Activated CD4-positive, alpha-beta memory T cell treated with anti-CD3 and anti-CD28 coated beads for 36 hours (primary cell): ENCODE measurements at places on chromosomes 16 and 17. TPM values are rescaled to one million over a fixed set of nuclear protein-coding genes. Genes with fewer than 3 reads are reported as not detected.

- DNase-seq, result no peak
Measured at GRCh38 chr17:48071654-48072053, 23.5 kb downstream of the NFE2L1 start.

GRCh38 chr16:61836804-61837393, 199.3 kb downstream of the CDH8 start:
- no peak for DNase-seq

- DNase-seq, result no peak
Measured at GRCh38 chr17:71458322-71458721, 662.5 kb upstream of the SOX9 start.

DNA sequence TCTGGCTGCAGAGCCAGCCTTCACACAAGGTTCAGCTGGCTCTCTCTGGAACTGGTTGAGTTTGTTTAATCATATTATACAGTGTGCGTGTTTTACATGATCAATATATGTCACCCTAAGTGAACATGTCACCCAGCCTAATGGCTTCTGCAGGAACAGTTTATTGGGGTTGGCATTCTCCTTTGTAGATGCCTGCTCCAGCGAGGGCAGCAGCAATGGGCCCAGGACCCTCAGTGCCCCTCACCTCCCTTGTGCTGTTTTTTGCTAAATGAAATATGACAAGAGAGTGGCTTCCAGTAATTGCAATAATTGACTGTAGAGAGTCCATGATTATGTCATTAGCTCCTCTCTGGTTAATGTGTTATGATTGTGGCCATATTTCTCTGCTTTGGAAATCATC, 387.2 kb downstream of the TMEM114 start:
- no peak for DNase-seq

DNA sequence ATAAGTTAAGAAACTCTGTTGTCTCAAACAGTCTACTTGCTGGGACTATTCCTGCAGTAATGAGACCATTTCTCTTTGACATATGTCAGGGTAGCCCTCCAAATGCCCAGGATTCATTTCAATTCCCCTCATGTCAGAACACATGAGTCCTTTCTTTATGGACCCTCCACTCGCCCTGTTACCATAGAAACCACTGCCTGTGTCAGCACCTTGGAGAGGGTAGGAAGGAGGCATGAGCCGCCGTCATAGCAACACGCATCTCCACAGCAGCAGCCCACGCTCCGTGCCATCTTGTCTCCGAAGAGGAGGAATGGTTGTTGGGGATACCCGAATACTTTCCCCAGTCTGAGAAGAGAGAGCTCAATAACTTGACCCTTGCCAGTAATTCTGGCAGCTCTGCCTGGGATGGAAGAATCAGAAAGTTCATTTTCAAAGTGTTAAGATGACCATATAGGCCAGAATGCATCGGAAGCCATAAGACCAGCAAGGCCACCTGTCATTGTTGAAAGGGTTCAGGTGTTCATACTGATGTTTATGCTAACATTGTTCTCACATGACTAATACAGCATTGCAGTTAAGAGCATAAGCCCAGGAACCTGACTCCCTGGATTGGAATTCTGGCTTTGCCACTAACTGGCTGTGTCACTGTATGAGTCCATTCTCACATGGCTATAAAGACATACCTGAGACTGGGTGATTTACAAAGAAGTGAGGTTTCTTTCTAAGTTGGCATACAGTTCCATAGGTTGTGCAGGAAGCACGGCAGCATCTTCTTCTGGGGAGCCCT, 141.3 kb downstream of the ABCC12 start:
- DNase-seq, result no peak

GRCh38 chr16:61926766-61927165, 109.5 kb downstream of the CDH8 start:
- no peak for DNase-seq

GRCh38 chr16:73433731-73434307, 385.9 kb upstream of the ZFHX3 start:
- DNase-seq, result no peak

DNA sequence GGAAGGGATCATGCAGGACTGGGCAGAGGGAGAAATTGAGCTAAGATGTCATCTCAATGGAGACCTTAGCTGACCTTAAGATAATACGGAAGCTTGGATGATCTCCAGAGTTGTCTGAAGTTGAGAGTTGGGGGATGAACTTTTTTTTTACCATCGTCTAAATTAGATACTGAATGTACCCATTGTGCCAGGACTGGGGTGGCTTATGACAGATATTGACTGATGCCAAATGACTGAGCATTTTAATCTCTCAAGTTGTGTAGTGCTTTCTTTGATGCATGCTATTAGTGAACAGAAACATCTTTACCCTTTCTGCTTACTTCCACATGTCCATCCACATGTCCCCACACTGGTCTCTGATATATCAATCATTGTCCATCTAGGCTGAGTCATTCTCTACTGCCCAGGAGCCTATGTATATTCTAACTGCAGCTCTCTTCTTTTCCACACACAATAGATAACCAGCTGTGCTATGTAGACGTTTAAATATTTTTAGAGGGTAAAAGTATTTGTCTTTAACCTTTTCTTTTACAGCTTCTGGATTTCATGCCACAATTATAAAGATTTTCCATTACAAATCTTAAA, 60.2 kb upstream of the ZKSCAN2 start:
- DNase-seq, result no peak

- DNase-seq, result no peak
Measured at GRCh38 chr16:82360024-82360783, 190.2 kb upstream of the MPHOSPH6 start.

DNA sequence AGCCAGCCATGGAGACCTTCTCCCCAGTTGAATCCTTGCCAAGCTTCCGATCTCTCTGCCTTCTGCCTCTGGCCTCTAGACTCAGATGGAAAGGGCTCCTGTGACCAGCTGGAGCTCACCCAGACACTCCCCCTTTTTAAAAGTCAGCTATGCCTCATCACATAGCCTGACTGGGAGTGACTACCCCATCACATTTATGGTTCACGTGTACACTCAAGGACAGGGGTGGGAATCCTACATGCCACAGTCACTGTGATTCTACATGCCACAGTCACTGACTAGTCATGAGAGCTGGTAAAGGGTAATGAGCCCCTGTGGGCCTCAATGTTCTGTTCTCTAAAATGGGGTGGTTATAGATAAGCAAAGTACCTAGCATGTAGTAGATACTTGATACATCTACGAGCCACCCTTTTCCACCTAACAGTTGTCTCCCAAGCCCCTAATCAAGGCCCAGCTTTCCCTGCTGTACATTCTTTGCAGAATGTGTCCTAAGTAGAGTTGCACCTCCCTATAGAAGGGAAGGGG, 85.1 kb downstream of the RGS9 start:
- no peak for DNase-seq

DNA sequence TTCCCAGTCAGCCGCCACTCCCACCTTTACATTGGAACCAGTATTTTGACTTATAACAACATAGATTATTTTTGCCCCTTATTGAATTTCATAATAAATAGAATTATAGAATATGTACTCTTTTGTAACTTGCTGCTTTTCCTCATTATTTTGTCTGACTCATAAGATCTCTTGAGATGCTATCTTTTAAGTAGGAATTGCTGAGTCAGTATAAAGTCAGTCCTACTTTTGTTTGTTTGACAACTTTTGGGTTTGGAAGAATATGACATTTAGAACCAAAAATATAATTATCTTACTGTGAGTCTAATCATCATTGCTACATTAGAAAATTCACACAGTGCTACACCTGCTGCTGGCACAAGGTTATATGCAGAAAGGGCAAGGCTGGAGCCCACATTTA, 69.7 kb downstream of the STXBP4 start:
- DNase-seq, result no peak

KIFC3 gene
- total RNA-seq, result 0.83 TPM

HOXB1 gene
- not detected for total RNA-seq

CCT6B gene
- total RNA-seq, result 1.1 TPM

RAB26 gene
- 0.33 TPM for total RNA-seq

KCNH6 gene
- not detected for total RNA-seq
